ENCODE measurements at places on chromosomes 2 and 18.

- no peak for DNase-seq
Observed at GRCh38 chr2:74328074-74328473, 15.1 kb downstream of the SLC4A5 start.

GRCh38 chr2:164839914-164840457 lies 1.6 kb downstream of the COBLL1 start:
- peak; percentile 80 for DNase-seq

DNA sequence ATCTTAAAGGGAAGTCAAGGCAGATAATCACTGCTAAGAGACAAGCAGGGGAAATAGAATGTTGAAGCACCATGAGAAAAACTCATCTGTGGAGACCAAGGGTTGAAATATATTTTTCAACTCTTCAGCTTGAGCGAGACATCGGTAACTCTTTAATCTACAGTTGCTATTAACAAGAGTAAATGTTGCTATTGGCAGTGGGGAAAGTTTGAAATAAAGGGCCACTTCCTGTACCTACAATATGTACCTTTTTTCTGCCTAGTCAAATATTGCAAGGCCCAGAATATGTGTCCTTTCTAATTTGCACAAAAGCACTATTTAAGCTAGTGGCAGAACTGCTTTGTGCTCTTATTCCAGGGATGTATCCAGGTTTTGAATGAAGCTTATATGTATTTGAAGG lies 65.8 kb downstream of the EFEMP1 start:
- no peak for DNase-seq

DNA sequence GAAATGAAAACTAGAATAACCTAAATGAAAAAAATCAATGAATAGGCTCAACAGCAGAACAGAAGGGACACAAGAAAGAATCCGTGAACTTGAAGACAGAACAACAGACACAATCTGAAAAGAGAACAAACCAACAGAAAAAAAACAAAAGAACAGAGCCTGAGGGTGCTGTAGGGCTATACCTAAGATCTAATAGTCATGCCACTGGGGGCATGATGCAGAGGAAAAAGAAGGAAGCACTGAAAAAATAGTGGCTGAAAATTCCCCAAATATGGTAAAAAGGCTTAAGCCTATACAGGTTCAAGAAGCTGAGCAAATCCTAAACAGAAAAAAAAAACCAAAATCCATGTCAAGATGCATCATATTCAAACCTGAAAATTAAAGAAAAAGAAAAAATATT lies 50.3 kb downstream of the KANSL3 start:
- DNase-seq: no peak

DNA sequence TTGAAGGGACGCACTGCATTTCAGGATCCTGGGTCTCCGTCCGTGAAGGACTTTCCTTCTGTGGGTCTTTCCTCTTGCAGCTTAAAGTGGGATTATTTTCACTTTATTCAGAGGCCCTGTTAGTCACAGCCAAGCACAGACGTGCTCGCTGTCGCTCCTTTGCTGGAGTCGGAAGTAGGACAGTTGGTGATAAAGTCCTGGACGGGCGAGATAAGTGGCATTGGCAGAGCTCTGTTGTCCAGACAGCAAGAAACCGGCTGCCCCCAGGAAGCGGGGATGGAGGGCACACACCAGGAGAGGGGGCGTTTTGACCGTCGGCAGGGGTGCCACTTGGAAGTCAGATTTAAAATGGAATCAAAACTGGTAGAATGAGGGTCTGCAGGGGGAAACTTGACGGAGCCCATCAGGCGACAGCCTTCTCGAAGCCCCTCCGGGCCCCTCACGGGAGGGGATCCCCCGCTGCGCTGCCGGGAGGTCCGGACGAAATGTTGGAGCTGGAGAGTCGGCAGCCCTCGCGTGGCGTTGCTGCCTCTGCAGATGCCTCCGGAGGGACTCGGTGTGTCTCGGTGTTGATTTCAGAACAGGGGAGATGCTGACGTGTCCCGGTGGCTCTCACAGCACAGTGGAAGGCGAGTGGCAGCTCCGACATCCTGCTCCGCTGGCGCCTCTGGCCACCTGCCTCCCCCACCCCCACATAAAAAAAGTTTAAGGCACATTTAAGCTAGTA lies 124.2 kb downstream of the NFATC1 start:
- no peak for DNase-seq

- no peak for DNase-seq
Observed at GRCh38 chr2:56227811-56228210, 44.0 kb downstream of the CCDC85A start.

DNA sequence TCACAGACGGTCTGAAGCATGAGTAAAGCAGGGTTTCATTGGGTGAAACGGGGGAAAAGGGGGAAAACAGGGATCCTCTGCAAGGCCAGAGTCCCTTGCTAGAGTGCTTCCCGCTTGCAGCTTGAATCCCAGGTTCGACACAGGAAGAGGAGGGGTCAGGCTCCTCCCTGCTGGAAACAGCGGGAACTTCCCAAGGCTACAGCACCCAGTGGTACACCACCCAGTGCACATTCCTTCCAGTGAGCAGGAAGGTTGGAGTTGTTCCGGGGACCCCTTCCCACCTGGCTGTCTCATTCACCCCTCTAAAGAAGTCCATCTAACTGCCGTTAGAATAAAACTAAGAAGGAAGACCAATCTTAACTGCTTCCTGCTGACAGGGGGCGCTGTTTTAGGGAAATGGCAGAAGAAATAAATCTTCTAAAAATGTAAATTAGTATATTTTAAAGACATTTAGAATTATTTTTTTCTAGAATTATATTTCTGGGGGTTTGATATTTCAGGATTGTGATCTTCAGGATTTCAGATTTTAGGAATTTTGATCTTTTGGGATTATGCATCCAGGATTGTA lies 230.9 kb downstream of the RBM43 start:
- DNase-seq: no peak

- no peak for DNase-seq
Observed at GRCh38 chr18:3848316-3848715, 398.3 kb downstream of the TGIF1 start.

DNA sequence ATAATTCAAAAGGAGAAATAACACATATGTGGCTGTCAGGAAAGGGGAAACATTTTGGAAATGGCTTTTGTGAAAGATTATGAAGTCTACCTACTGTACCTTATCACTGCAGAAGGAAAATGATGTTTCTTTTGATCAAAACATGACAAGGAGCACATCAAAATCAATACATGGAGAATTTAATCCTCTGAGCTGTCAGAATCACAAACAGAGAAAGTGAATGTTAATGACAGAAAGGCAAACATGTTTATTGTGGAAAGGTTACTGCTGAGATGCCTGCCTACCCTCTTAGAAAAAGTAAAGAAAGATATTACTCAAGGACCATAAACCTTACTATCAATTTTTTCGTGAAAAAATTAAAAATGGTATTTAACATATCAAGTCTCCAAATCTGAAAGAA lies 794.5 kb upstream of the GYPC start:
- DNase-seq: no peak

DNA sequence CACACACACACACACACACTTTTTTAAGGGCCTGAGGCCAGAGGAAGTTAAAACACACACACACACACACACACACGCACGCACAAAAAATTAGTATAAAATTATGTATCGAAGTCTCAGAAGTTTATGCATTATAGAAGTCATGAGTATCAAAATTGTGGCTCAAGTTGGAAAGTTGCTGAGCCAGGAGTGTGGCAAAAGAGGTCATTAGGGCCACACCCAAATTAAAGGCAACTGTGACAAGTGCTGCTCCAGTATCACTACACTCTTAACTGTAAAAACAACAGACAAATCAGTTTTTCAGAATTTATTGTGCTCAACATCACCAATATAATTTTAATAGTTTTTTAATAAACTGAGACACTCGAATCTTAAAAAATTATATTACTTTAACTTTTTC lies 36.9 kb downstream of the YWHAQ start:
- DNase-seq: no peak

DNA sequence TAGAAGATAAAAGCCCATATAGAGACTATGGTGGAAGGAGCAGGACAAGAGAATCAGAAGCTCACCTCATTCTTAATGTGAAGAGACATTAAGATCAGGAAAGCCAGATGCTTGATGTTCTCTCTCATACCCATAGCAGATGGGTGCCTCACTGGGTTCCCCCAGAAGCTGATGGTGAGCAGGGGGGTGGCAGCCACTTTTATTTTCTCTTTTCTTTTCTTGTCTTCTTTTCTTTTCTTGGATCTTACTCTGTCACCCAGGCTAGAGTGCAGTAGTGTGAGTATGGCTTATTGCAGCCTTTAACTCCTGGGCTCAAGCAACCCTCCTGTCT lies 14.8 kb upstream of the CXCR4 start:
- no peak for DNase-seq

GRCh38 chr2:45028276-45028675 lies 19.0 kb upstream of the SIX2 start:
- no peak for DNase-seq

DNA sequence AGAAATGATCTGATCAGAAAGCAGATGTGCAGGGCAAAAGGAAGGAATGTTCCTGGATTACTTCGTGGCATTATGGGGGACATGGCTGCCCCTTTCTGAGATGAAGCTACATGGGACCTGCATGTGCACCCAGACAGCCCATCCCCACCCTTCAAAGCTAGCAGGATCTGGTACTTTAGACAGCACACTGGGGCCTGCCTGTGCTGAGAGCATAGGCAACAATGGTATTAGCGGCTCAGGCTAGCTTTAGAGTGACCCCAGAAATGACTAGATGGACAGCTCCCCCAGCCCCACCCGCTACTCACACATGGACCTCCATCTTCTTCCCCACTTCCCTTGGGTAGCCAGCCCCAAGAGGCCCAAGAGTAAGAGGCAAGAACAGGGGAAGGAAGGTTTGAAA lies 61.5 kb upstream of the NFE2L2 start:
- no peak for DNase-seq

DNA sequence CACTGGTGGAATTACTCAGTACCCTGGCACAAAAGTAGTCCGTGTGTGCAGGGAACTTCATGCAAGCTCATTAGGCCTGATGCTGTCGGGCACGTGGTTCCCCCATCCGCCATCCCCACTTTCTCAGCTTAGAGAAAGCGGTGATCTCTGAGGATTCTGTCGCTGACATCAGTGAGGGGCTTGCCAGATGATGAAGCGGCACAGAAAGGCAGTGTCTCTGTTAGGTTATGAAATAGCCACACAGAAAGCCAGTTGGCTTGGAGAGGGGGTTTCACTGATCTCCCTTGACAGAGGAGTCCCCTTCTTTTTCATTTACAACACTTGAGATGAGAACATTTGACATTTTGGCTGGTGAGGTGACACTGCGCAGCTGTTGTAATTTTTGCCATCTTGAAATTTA lies 179.7 kb downstream of the FAM210A start:
- DNase-seq: no peak

- no peak for DNase-seq
Observed at GRCh38 chr2:232219932-232220331, 158.6 kb upstream of the ALPP start.

DNA sequence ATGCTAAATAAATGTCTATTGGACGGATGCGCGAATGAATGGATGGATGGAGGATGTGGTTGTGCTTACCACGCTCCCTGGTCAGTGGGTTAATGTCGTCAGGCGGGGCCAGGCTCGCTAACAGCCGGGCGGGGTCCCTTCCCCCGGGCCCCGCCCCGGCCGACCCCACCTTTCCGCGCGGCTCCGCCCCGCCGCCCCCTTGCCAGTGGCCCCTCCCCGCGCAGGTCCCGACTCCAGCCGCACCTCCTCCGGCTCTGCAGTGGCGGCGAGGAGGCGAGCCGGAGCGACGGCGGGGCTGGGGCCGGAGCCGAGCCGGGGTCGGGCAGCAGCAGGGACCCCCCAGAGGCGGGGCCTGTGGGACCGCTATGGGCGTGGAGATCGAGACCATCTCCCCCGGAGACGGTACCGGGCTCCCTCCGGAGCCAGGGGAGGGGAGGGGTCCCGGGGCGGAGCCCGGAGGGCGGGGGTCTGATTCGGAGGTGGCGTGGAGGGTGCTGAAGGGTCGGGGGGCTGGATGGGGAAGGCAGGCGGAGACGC lies at the start of gene FKBP1B:
FKBP1B (plus strand) TSS at position 257 of the 537 bp plus-strand sequence; CDS start at position 366, 109 bp downstream.
- no peak for DNase-seq

GRCh38 chr18:8809514-8809913 lies 104.2 kb downstream of the MTCL1 start:
- DNase-seq: no peak

DNA sequence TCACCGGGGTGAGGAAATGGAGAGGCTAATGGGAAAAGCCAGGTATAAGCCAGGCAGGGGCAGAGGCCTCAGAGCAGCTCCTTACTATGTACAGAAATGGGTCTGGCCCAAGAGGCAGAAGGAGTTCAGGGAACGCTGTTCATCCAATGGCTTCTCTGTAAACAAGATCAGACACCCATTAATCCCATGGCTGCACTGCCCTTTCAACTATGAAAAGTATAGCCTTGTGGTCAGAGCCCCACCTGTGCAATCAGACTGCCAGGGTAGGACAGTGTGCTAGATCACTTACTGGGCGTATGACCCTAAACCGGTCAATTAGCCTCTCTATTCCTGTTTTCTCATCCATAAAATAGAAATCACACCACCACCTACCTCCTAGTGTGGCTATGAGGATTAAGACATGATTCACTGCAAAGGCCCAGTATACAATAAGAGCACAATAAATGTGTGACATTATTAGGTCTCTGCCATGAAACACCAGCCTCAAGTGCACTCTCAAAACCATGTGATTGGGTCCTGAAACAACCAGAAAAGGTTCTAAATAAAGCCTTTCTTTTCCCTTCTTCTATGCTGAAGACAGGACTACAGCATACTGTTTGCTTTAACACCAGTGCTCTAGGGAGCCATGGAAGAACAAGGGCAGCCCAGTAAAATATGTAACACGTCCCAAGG lies 4.4 kb downstream of the ANKRD44 start:
- DNase-seq: no peak

DNA sequence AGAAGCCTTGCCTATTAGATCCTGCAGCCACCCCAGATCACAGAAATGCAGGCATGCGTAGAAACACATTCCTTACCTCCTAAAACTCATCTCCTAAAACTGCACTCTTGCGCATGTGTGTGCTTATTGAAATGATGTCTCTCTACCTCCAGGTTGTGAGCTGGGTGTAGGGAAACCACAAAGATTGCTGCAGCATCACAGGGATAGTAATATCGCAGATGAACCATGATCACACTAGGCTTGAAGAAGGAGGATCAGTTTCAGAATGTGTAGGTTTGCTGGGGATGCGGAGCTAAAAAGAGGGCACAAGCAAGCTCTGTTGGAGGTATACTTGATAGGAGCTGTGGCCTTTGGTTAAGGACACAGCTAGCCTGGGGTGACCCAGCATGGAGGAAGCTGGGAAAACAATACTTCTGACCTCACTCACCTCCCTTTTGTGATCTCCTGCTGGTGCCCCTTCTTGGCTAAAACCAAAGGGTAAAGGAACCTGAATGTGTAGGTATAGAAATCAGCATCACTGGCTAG lies 118.8 kb downstream of the SETBP1 start:
- DNase-seq: no peak

GRCh38 chr2:39779927-39780326 lies 869 bp upstream of the THUMPD2 start:
- no peak for DNase-seq

GRCh38 chr2:237720957-237721356 lies 77.6 kb upstream of the RBM44 start:
- DNase-seq: no peak

GRCh38 chr2:183935005-183935404 lies 663.3 kb upstream of the ZNF804A start:
- DNase-seq: no peak
